ENCODE measurements at places on chromosomes 6 and 20.

DNA sequence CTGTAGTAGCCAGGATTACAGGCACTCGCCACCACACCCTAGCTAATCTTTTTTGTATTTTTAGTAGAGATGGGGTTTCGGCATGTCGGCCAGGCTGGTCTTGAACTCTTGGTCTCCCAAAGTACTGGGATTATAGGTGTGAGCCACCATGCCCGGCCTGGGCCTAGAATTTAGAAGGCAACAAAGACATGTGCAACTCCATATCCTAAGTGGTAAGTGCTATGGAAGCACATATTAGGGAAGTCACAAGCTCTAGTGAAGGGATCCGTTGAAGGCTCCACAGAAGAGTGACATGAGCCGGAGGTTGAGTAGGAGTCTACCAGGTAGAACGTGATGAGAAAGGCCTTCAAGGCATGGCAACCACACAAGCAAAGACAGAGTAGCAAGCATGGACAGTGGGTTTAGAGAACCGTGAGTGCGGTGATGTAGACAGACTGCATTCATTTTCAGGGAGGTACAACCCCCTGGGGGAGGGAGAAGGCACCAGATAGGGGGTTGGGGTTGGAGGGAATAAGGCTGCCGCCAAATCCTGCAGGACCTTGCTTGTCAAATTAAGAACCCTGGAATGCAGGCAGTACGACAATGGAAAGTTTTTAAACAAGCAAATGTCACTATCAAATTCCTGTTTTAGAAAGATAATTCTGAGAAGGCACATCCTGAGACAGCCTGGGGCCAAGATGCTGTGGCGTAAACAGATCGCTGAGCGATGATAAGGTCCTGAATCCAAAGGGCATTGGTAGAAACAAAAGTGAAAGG is 50.2 kb downstream of the ARHGAP18 start:
- DNase-seq, result no peak

GRCh38 chr6:139017227-139017626 is 11.3 kb upstream of the ABRACL start:
- DNase-seq, result no peak

DNA sequence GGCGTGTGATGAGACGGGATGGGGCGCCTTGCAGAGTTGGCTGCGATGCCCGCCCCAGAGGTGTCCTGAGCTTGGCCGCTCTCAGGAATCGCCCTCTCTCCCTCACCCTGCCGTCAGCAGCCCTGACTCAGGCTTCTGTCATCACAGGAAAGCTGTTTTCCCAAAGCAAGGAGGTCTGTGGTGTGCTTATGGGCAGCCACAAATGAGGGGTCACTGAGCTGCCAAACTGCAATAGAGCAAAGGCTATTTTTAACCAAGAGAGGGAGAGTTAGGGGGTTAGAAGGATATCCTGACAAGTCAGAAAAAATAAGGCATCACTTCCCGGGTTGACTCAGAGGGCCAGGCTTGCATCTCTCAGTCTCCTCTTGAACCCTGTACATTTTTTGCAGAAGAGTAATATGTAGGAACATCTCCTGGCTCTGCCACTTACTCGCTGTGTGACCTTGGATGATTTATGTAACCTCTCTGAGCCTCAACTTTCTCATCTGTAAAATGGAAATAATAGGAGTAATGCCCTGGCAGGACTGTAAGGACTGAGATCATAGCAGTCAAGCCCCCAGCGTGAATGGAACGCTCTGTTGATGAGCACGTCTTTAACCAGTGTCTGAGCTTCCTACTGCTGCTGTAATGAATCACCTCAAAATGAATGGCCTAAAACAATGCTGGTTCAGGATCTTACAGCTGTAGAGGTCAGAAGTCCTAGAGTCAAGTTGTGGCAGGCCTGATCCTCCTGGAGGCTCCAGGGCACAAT is 181.9 kb downstream of the NFATC2 start:
- DNase-seq, result no peak

- DNase-seq, result no peak
These were observed at the start of gene C6orf118 for GRCh38 chr6:165308926-165309731. Gene C6orf118, minus strand, starts transcription at chr6:165309605. Its CDS starts 19 bp downstream, at chr6:165309586.

- no peak for DNase-seq
These were observed 224.9 kb downstream of the EPHA7 start for GRCh38 chr6:93194480-93194879.

GRCh38 chr20:59451641-59452040 is 151.2 kb downstream of the EDN3 start:
- no peak for DNase-seq

GRCh38 chr6:139871803-139872510 is 497.5 kb upstream of the CITED2 start:
- no peak for DNase-seq

- no peak for DNase-seq
These were observed 68.3 kb downstream of the RIN2 start for GRCh38 chr20:19826179-19826914.

DNA sequence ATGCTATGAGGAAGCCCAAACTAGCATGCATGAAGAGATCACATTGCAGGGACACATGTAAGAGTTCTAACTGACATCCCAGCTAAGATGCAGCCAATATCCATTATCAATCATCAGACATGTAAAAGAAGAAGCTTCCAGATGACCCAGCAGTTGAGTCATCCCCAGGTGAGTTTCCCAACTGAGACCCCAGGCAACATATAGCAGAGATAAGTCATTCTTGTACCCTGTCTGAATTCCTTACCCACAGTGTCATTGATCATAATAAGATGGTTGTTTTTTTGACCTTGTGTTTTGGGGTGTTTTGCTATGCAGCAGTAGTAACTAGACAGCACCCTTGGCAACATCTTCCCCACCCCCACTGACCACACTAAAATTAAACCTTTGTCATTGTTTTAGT is 18.9 kb downstream of the SIRPD start:
- DNase-seq, result no peak

DNA sequence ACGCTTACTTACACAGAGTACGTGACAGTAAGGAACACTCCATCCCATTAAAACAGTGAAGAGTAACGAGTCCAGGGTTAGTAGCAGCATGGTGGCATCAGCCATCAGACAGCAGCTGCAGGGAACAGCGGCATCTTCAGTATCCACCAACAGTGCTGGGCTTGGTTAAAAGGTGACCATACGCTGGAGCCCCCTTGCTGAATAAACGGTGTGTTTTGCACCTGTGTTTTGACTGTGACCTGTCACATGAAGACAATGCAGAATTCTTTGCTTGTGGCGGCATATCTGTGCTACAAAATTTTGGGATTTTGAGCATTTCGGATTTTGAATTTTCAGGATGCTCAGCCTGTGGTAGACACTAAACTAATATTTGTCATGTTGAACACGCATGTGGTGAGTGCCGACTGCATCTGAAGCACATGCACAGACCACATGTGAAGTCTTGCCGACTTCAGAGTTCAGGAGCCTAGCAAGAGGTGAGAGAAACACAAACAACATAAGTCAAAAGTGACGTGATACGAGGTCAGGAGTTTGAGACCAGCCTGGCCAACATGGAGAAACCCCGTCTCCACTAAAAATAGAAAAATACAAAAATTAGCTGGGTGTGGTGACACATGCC is 69.3 kb upstream of the FRMD1 start:
- DNase-seq, result no peak

- no peak for DNase-seq
These were observed 87.3 kb downstream of the FAM120B start for GRCh38 chr6:170393807-170394399.

DNA sequence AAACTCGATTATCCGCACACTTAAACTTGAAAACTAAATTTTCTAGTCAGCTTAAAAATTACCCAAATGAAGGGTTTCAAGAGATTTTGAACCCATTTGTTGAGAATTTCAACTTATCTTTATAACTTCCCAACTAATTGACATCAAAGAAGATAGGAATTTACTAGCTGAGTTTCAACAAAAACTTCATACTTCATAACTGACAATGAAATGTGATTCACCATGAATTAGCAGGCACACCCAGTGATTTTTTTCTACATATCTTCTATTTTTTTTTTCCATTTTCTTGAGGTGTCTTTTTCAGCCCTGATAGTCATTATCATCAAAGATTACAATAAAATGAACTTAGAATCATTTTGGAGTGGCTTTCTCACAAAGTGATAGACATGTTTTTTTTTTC is 26.7 kb downstream of the TNFAIP3 start:
- DNase-seq, result no peak

GRCh38 chr6:158805698-158806377 is 13.3 kb downstream of the EZR start:
- DNase-seq, result no peak

- no peak for DNase-seq
These were observed 140.3 kb downstream of the COL12A1 start for GRCh38 chr6:75065523-75065922.

- no peak for DNase-seq
These were observed 30.7 kb upstream of the MRGBP start for GRCh38 chr20:62765432-62766070.

GRCh38 chr6:37532122-37532521 is 32.4 kb upstream of the CCDC167 start:
- no peak for DNase-seq

DNA sequence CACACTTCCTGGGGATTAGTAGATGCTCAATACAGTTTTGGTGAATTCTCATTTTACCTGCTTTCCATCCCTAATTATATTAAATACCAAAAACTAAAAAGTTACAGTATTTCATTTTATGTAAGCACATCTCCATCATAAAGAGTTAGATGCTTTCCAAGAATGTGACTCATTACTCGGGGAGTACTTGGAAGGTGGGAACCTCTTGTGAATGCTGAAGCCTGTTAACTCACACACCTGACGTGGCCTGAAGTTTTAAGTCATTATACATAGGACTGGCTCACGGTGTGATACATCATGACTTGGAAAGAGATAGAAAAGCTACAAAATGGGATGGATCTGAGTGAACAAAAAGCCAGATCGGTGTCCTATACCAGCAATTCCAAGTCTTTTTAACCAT is 2.2 kb upstream of the OSER1 start:
- DNase-seq, result no peak

GRCh38 chr6:168122011-168122410 is 43.0 kb upstream of the FRMD1 start:
- no peak for DNase-seq

DNA sequence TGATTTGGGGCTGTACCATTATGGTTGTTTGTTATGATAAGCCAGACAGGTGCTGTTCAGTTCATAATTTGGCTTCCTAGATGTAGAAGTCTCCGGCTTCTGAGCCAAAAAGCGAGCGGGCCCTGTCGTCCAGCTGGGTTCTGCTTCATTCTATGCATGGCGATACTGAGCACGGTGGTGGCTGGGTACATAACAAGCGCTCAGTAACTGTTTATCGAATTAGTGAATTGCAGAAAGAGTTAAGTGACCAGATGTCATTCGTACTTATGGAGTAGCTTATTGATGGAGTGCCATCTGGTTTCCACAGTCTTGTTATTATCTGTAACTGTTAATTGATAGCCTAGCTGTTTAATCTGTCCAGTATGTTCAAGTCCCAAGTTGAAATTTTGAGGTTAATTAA is 85.0 kb downstream of the DTD1 start:
- no peak for DNase-seq

- no peak for DNase-seq
These were observed 816.9 kb upstream of the HS3ST5 start for GRCh38 chr6:115159733-115160132.

DNA sequence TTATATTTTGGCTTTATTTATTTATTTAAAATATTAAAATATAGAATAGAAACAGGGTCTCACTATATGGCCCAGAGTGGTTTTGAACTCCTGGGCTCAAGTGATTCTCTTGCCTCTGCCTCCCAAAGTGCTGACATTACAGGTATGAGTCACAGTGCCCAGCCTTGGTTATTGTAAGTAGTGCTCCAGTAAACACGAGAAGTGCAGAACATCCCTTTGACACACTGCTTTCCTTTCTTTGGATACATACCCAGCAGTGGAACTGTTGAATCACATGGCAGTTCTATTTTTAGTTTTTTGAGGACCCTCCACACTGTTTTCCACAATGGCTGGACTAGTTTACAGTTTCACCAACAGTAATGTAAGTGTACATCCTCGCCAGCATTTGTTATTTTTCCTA is 203.9 kb downstream of the PHF3 start:
- no peak for DNase-seq

GRCh38 chr6:77015350-77015749 is 447.9 kb downstream of the HTR1B start:
- no peak for DNase-seq

Data from GM12891 (cell line).